ENCODE measurements at places on chromosomes 5 and 9. TPM values are rescaled to one million over a fixed set of nuclear protein-coding genes. Genes with fewer than 3 reads are reported as not detected.

- no peaks in the 10 kb centered on the region for H3K27me3 ChIP-seq
- no peak overlapping the region for H3K4me3 ChIP-seq
- peak overlapping the region; percentile 37 for H3K27ac ChIP-seq
- no peaks in the 10 kb centered on the region for H3K36me3 ChIP-seq
Observed at GRCh38 chr9:21504894-21505293, 22.8 kb upstream of the IFNE start.

DNA sequence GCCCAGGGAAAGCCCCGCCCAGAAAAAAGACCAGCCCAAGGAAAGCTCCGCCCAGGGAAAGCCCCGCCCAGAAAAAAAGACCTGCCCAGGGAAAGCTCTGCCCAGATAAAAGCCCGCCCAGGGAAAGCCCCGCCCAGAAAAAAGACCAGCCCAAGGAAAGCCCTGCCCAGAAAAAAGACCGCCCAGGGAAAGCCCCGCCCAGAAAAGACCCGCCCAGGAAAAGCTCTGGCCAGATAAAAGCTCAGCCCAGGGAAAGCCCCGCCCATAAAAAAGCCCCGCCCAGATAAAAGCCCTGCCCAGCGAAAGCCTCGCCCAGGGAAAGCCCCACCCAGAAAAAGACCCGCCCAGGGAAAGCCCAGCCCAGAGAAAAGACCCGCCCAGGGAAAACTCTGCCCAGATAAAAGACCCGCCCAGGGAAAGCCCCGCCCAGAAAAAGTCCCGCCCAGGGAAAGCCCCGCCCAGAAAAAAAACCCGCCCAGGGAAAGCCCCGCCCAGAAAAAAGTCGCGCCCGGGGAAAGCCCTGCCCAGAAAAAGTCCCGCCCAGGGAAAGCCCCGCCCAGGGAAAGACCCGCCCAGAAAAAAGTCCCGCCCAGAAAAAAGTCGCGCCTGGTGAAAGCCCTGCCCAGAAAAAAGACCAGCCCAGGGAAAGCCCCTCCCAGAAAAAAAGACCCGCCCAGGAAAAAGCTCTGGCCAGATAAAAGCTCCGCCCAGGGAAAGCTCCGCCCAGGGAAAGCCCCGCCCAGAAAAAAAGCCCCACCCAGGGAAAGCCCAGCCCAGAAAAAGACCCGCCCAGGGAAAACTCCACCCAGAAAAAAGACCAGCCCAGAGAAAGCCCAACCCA is 11.9 kb downstream of the GRIN1 start:
- no peak for DNase-seq
- peaks cover 59% of the 10 kb centered on the region for H3K27me3 ChIP-seq
- H3K27ac ChIP-seq = no peak overlapping the region
- H3K4me1 ChIP-seq = no peaks in the 10 kb centered on the region
- H3K4me3 ChIP-seq = no peak overlapping the region
- H3K36me3 ChIP-seq = no peaks in the 10 kb centered on the region

DNA sequence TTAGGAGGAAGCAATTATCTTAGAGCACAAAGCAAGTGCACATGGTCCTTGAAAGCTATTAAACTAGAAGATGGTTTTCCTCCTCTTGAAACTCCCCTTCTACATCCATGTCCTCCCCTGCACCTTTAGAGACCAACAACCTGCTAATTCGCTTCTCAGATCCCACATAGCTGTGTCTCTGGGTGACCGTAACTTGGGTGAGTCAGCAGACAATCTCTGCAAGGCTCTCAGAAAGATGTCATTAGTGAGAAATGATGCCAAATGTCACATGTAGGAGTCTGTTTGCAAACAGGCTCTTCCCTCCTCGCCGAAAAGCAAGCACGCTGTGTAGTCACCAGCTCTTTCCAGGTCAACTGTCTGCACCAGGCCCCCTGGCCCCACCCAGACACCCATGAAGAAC is 291.8 kb downstream of the SLIT3 start:
- H3K27ac ChIP-seq = no peak overlapping the region
- no peak for DNase-seq
- H3K27me3 ChIP-seq = no peaks in the 10 kb centered on the region
- H3K36me3 ChIP-seq = no peaks in the 10 kb centered on the region
- no peak overlapping the region for H3K4me3 ChIP-seq

GRCh38 chr5:127563136-127563535 is 45.7 kb downstream of the PRRC1 start:
- no peak overlapping the region for H3K4me3 ChIP-seq
- no peaks in the 10 kb centered on the region for H3K4me1 ChIP-seq
- H3K27ac ChIP-seq = no peak overlapping the region
- H3K36me3 ChIP-seq = no peaks in the 10 kb centered on the region

DNA sequence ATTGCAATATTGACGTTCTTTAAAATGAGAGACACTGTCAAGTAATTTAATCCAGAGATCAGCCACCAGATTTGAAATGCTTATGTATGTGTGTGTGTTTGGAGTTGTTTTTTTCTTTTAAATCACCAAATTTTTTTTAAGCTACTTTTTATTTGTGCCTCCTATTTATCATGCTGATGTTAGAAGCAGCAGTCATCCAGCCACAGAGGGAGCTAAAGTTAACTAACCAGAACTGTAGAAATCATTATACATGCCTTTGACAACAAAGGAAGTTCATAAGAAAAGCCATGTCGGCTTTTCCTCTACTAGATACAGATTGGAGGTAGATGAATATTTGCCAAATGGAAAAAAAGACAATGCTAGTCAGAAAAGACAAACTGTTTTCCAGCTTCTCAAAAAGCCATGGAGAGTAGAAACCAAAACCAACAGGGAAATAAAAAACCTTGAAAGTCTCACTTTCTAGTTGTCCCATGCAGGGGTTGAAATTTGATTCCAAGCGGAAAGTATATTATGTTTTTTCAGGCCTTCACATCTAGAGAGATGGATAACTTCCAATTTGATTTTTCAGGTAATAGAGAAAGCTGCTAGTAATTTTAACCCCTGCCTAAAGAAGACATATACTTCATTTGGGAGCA is 4.5 kb downstream of the PURA start:
- H3K27ac ChIP-seq = no peak overlapping the region
- DNase-seq = no peak
- H3K36me3 ChIP-seq = no peaks in the 10 kb centered on the region
- no peaks in the 10 kb centered on the region for H3K27me3 ChIP-seq
- no peak overlapping the region for H3K4me3 ChIP-seq

- H3K27ac ChIP-seq = no peak overlapping the region
- H3K27me3 ChIP-seq = peaks cover 46% of the 10 kb centered on the region
- H3K4me3 ChIP-seq = no peak overlapping the region
- H3K4me1 ChIP-seq = no peaks in the 10 kb centered on the region
Observed at GRCh38 chr5:150196514-150196913, 6.7 kb downstream of the SLC6A7 start.

GRCh38 chr5:135942202-135942771 is 12.5 kb downstream of the LECT2 start:
- no peaks in the 10 kb centered on the region for H3K27me3 ChIP-seq
- no peaks in the 10 kb centered on the region for H3K4me1 ChIP-seq
- no peak overlapping the region for H3K4me3 ChIP-seq
- H3K27ac ChIP-seq = no peak overlapping the region
- no peaks in the 10 kb centered on the region for H3K36me3 ChIP-seq

GRCh38 chr5:178522361-178522760 is 67.8 kb downstream of the COL23A1 start:
- H3K27ac ChIP-seq = no peak overlapping the region
- no peak for DNase-seq
- no peaks in the 10 kb centered on the region for H3K27me3 ChIP-seq
- H3K4me1 ChIP-seq = no peaks in the 10 kb centered on the region
- no peaks in the 10 kb centered on the region for H3K36me3 ChIP-seq

GRCh38 chr5:16585041-16585667 is 31.6 kb downstream of the RETREG1 start:
- no peak for DNase-seq
- H3K27ac ChIP-seq = no peak overlapping the region
- H3K4me3 ChIP-seq = no peak overlapping the region
- H3K27me3 ChIP-seq = no peaks in the 10 kb centered on the region

DNA sequence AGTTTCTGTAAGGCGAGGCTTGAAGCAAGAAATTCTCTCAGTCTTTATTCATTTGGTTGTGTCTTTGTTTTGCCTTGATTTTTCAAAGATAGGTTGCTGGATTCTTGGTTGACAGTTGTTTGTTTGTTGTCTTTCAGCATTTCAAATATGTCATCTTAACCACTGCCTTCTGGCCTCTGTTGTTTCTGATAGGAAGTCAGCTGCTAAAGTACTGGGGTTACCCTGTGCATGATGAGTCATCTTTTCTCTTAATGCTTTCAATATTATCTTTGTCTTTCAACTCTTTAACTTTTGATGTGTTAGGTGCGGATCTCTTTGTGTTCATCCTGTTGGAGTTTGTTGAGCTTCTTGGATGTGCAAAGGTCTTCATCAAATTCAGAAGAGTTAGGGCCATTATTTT is 1571.3 kb downstream of the MAT2B start:
- H3K27me3 ChIP-seq = no peaks in the 10 kb centered on the region
- no peak overlapping the region for H3K27ac ChIP-seq
- no peak for DNase-seq
- H3K4me1 ChIP-seq = no peaks in the 10 kb centered on the region

DNA sequence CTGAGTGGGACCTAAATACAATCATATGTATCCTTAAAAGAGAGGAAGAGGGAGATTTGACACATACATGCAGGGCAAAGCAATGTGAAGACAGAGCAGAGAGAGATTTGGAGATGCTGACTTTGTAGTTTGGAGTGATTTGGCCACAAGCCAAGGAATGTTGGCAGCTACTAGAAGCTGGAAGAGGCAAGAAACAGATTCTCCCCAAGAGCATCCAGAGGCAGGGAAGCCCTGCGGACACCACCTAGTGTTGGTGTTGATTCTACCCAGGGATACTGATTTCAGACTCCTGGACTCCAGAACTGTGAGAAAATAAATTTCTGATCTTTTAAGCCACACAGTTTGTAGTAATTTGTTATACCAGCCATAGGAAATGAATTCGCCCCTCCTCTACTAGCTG is 64.9 kb upstream of the OSMR start:
- H3K36me3 ChIP-seq = no peaks in the 10 kb centered on the region
- no peaks in the 10 kb centered on the region for H3K4me1 ChIP-seq
- no peak overlapping the region for H3K27ac ChIP-seq

DNA sequence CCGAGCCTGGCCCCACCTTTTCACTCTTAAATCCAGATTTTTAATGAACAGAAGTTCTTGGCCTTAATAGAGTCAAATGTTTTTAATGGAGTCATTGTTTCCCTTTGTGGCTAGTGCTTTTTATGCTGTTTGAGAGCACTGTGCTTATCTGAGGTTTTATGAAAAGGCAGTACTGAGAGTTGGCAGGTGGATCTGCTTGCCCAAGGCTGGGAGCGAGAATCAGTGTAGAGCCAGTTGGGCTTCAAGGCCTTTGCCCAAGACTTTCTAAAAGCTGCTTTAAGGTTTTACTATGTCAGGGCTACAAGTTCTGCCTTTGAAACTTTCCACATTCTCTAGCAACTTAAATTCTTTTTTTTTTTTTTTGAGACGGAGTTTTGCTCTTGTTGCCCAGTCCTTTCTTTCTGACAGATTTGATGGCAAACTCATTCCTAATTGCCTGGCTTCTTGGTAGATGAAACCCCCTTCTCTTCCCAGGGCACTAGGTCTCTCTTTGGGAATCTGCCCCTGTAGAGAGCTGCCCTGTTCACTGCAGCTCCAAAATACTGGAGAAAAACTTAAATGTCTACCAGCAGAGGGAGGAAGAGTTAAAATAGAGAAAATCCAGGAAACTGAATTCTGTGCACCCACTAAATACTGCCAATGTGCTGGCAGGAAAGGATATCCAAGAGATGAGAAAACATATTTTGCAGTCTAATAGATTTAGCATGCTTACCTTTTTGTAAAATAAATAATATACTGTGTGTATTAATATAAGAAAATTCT is 36.9 kb upstream of the CDK20 start:
- peaks cover 2% of the 10 kb centered on the region for H3K4me1 ChIP-seq
- H3K27me3 ChIP-seq = peaks cover 16% of the 10 kb centered on the region
- DNase-seq = no peak
- H3K36me3 ChIP-seq = no peaks in the 10 kb centered on the region
- H3K4me3 ChIP-seq = no peak overlapping the region

GRCh38 chr5:133977161-133977787 is 8.8 kb upstream of the C5orf15 start:
- DNase-seq = no peak
- H3K36me3 ChIP-seq = peaks cover 60% of the 10 kb centered on the region
- no peak overlapping the region for H3K4me3 ChIP-seq
- no peak overlapping the region for H3K27ac ChIP-seq

GRCh38 chr9:101372327-101373118 is 12.3 kb downstream of the BAAT start:
- no peak overlapping the region for H3K27ac ChIP-seq
- H3K4me1 ChIP-seq = no peaks in the 10 kb centered on the region

GRCh38 chr9:129038109-129038852 is 1.9 kb downstream of the MIGA2 start:
- H3K4me1 ChIP-seq = peaks cover 31% of the 10 kb centered on the region
- no peak overlapping the region for H3K4me3 ChIP-seq
- no peaks in the 10 kb centered on the region for H3K36me3 ChIP-seq
- no peak for DNase-seq
- H3K27me3 ChIP-seq = no peaks in the 10 kb centered on the region

DNA sequence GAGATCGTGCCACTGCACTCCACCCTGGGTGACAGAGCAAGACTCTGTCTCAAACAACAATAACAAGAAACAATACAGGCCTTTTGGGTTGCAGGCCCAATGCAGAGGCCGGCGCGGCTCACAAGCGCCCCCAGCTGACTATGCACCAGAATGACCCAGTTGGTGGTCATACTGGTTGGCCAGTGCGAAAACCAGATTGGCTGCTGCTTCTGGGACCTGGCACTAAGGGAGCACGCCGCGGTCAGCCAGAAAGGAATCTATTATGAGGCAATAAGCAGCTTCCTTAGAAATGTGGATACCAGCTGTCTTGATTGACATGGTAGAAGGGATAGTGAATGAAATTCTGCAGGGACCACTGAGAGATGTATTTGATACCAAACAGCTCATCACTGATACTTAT is 35.0 kb downstream of the RANBP17 start:
- H3K27ac ChIP-seq = no peak overlapping the region
- H3K36me3 ChIP-seq = no peaks in the 10 kb centered on the region
- H3K4me3 ChIP-seq = no peak overlapping the region
- no peaks in the 10 kb centered on the region for H3K27me3 ChIP-seq
- no peak for DNase-seq

- no peaks in the 10 kb centered on the region for H3K27me3 ChIP-seq
- H3K36me3 ChIP-seq = no peaks in the 10 kb centered on the region
- H3K4me3 ChIP-seq = no peak overlapping the region
- H3K4me1 ChIP-seq = no peaks in the 10 kb centered on the region
- H3K27ac ChIP-seq = no peak overlapping the region
Observed at GRCh38 chr9:68832861-68833518, 128.0 kb downstream of the PIP5K1B start.

GRCh38 chr5:80406980-80407734 is 707 bp upstream of the ZFYVE16 start:
- no peaks in the 10 kb centered on the region for H3K27me3 ChIP-seq
- H3K4me1 ChIP-seq = peaks cover 5% of the 10 kb centered on the region
- DNase-seq = no peak
- H3K27ac ChIP-seq = peak overlapping the region; percentile 91
- H3K36me3 ChIP-seq = no peaks in the 10 kb centered on the region

GRCh38 chr9:128153060-128153946 is 4.0 kb downstream of the LCN2 start:
- peaks cover 5% of the 10 kb centered on the region for H3K4me1 ChIP-seq
- no peaks in the 10 kb centered on the region for H3K36me3 ChIP-seq
- H3K27me3 ChIP-seq = peaks cover 17% of the 10 kb centered on the region
- no peak overlapping the region for H3K4me3 ChIP-seq
- DNase-seq = no peak
- no peak overlapping the region for H3K27ac ChIP-seq

LCNL1 gene
- 2.1 TPM for total RNA-seq

ZNF346 gene
- total RNA-seq = 25.0 TPM

SLC34A3 gene
- not detected for total RNA-seq

CDX1 gene
- not detected for total RNA-seq

FGF18 gene
- total RNA-seq = 0.25 TPM

SLCO6A1 gene
- total RNA-seq = not detected

CSF1R gene
- 0.95 TPM for total RNA-seq

ANGPTL2 gene
- total RNA-seq = 0.13 TPM

APBA1 gene
- total RNA-seq = 0.78 TPM
